ENCODE measurements at places on chromosomes 13 and 19.

- H3K4me3 ChIP-seq, result peak overlapping the region; percentile 88
- no peak for DNase-seq
- no peaks in the 10 kb centered on the region for H3K36me3 ChIP-seq
Measured at GRCh38 chr19:2820112-2820702, 539 bp downstream of the ZNF554 start.

GRCh38 chr13:60836821-60837220, 439.8 kb downstream of the TDRD3 start:
- H3K36me3 ChIP-seq, result no peaks in the 10 kb centered on the region
- no peak overlapping the region for H3K27ac ChIP-seq
- DNase-seq, result no peak
- H3K27me3 ChIP-seq, result no peaks in the 10 kb centered on the region

DNA sequence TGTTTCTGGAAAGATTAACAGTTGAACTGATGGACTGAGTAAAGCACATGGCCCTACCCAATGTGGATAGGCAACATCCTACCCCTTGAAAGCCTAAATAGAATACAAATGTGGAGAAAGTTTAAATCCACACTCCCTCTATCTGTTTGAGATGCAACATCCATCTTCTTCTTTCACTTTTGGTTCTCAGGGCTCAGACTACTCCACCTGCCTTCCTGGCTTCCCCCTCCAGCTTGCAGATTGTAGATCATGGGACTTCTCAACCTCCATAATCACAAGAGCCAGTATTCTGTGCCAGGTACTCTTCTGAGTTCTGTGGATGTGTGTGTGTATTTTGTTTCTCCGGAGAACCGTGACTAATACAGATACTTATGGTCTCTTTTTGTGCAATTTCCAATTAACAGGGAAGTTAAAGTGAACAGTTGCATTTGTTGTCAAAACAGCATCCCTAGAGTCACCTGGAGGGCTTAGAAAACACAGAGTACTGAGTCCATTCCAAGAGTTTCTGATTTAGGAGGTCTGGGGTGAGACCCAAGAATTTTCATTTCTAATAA, 590.3 kb upstream of the MIR17HG start:
- no peak for DNase-seq
- no peaks in the 10 kb centered on the region for H3K27me3 ChIP-seq

DNA sequence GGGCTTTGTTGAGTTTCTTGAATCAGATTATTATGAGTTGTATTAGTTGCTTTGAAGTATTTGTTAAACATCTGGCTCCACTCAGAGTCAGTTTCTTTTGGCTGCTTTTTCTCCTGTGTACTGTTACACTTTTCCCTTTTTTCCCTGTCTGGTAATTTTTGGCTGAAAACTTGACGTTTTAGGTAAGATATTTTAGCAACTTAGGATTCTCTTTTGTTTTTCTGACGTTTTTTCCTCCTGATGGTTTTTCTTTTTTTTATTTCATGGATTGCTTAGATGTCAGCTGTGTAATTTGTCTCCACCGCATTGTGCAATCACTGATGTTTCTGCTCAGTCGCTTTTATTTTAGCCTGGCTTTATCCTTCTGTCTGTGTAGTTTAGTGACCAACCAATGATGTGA, 20.7 kb downstream of the RFC3 start:
- no peaks in the 10 kb centered on the region for H3K27me3 ChIP-seq
- no peak overlapping the region for H3K4me3 ChIP-seq
- peaks cover 53% of the 10 kb centered on the region for H3K36me3 ChIP-seq

DNA sequence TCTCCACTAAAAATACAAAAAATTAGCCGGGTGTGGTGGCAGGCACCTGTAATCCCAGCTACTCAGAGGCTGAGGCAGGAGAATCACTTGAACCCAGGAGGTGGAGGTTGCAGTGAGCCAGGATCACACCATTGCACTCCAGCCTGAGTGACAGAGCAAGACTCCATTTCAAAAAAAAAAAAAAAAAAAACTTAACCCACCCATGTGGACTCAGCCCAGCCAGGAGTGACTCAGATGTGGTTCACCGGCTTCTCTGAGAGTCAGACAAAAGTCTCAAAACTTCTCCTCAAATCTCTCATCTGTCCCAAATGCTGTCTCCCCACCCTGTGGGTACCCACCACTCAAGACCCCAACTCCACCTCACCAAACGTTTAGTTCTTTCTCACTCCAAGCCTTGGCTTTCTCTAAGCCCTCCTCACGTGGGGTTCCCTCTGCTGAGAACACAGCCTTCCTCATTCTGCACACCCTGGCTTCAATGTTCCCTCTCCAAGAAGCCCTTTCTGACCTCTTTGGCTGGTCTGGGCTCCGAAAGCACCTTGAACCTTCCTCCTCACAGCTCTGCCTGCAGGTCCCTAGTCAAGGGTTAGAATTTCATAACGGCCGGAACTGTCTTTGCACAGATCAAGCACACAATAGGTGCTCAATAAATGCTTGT, 11.1 kb upstream of the RAB3A start:
- H3K27me3 ChIP-seq, result peaks cover 5% of the 10 kb centered on the region
- peaks cover 2% of the 10 kb centered on the region for H3K36me3 ChIP-seq
- no peaks in the 10 kb centered on the region for H3K4me1 ChIP-seq
- no peak overlapping the region for H3K27ac ChIP-seq
- no peak for DNase-seq
- H3K4me3 ChIP-seq, result no peak overlapping the region

GRCh38 chr19:8630796-8631424, 477 bp downstream of the NFILZ start:
- H3K36me3 ChIP-seq, result no peaks in the 10 kb centered on the region
- H3K4me1 ChIP-seq, result no peaks in the 10 kb centered on the region
- no peak for DNase-seq
- H3K27me3 ChIP-seq, result no peaks in the 10 kb centered on the region
- H3K4me3 ChIP-seq, result no peak overlapping the region

DNA sequence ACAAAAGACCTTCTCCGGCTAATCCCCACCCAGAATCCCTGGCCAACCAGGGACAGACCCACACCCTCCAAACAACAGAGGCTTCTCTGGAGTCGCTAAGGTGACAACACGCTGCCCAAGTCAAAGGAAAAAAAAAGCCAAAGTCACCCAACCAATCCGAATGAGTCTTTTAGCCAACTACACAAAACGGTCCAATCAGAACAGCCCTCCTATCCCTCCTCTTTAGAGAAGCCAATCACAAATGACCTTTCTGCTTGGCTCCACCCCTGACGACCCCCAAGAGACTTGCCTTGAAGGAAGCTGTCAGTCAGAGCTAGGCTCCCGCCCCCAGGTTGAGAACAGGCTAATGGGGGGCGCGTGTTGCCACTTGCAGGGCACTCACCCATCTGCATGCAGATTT, 6.6 kb upstream of the FBXW9 start:
- DNase-seq, result no peak
- H3K27ac ChIP-seq, result no peak overlapping the region
- peaks cover 4% of the 10 kb centered on the region for H3K4me1 ChIP-seq
- H3K27me3 ChIP-seq, result no peaks in the 10 kb centered on the region

DNA sequence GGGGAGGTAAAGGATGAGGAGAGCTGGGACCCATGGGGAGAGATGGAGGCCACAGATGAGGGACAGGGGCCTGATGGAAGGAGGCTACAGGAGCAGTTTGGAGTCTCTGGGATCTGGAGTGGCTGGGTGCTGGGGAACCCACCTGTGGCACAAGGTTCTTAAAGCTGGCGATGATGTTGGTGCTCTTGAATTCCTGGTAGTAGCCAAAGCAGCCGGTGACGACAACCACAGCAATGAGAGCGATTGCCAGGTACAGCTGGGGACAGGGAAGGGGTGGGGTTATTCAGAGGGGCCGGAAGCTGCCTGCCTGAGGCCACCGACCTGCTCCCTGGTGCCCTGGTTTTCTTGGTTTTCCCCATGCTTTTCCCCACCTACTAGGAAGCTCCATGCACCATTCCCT, 2.8 kb downstream of the ATP4A start:
- H3K27me3 ChIP-seq, result peaks cover 63% of the 10 kb centered on the region
- H3K27ac ChIP-seq, result no peak overlapping the region
- no peaks in the 10 kb centered on the region for H3K36me3 ChIP-seq
- DNase-seq, result no peak
- H3K4me3 ChIP-seq, result no peak overlapping the region

- no peak overlapping the region for H3K4me3 ChIP-seq
- H3K4me1 ChIP-seq, result peaks cover 75% of the 10 kb centered on the region
- H3K27me3 ChIP-seq, result no peaks in the 10 kb centered on the region
- peaks cover 15% of the 10 kb centered on the region for H3K36me3 ChIP-seq
- no peak for DNase-seq
Measured at GRCh38 chr13:97275776-97276501, 53.8 kb downstream of the MBNL2 start.

DNA sequence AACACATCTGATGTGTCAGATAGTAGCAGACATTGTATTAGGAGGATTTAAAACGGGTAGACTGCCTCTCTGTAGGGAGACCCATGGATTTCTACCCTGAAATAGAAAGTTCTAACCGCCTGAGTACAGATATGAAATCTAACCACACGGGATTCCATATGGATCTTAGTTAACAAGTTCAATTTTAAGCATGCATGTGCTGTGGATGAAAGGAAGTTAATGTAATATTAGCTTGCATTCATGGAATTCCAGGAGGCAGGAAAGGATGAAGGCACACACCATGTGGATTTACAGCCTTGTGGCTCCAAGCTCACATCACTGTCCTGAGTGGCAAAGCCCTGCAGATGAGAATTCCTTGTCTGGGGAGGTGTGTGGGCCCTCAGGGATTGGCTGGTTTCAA, 120.6 kb upstream of the IRS2 start:
- no peak for DNase-seq
- no peak overlapping the region for H3K4me3 ChIP-seq
- no peaks in the 10 kb centered on the region for H3K4me1 ChIP-seq
- H3K36me3 ChIP-seq, result no peaks in the 10 kb centered on the region

DNA sequence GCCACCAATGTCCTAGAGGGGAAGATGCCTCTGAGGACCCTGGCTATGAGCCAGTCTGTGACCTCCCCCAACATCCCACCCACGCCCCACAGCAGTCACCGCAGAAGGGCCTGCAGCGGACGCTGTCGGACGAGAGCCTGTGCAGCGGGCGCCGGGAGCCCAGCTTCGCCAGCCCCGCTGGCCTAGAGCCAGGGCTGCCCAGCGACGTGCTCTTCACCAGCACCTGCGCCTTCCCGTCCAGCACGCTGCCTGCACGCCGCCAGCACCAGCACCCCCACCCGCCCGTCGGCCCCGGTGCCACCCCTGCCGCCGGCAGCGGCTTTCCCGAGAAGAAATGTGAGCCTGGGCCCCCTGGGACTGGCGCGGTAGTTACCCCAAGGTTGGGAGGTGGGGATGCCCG, 30.6 kb downstream of the DPF1 start:
- DNase-seq, result no peak
- no peak overlapping the region for H3K27ac ChIP-seq
- no peak overlapping the region for H3K4me3 ChIP-seq
- H3K36me3 ChIP-seq, result peaks cover 20% of the 10 kb centered on the region

DNA sequence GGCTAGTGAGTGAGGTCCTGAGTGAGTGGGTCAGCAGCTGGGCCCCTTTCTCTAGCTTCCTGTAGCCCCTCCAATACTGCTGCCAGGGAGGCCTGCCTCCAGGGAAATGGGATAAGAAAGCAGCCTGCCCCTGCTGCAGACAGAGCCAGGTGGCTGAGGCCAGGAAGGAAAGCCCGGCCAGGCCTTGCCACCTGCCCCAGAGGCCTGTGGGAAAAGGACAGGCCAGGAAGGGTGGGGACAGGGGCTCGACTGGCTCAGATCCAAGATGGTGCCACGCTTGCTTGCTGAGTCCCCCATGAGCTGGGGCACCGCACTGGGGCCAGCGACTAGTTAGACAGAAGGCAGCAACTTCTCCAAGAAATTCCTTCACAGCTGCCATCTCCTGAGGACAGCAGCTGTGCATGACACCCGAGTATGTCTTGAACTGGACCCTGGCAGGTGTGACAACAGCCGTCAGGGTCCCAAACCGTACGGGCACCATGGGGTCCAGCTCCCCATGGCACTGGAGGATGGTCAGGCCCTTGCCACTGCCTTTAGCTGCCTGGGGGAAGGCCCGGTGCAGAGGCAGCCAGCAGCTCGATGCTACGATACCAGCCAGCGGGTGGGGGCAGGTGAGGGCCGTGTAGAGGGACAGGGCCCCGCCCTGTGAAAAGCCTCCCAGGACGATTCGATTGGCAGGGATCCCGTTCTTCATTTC, 5.1 kb upstream of the PRR36 start:
- no peak overlapping the region for H3K4me3 ChIP-seq
- DNase-seq, result no peak
- no peaks in the 10 kb centered on the region for H3K27me3 ChIP-seq
- no peaks in the 10 kb centered on the region for H3K36me3 ChIP-seq
- peaks cover 11% of the 10 kb centered on the region for H3K4me1 ChIP-seq

DNA sequence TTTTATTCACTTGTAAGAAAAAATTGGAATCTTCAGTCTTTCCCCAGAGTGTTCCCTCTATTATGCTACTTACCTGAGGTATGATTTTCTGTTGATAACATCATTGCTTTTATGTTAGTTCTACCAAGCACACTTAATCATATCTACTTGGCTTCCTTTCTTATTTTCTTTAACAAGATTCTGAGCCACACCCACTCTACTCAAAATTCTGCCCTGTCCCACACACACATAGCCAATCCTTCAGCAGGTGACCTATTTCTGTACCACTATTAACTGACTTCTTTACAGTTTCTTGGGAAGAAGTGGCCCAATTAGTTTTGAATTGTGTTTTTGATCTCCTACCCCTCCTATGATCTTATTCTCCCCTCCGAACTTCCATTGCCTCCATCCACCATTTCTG, 215.7 kb downstream of the PCDH9 start:
- no peaks in the 10 kb centered on the region for H3K36me3 ChIP-seq
- H3K4me1 ChIP-seq, result no peaks in the 10 kb centered on the region
- DNase-seq, result no peak
- no peak overlapping the region for H3K27ac ChIP-seq
- H3K27me3 ChIP-seq, result no peaks in the 10 kb centered on the region

- H3K36me3 ChIP-seq, result no peaks in the 10 kb centered on the region
- peak overlapping the region; percentile 86 for H3K27ac ChIP-seq
- no peak for DNase-seq
- H3K27me3 ChIP-seq, result no peaks in the 10 kb centered on the region
- peaks cover 98% of the 10 kb centered on the region for H3K4me1 ChIP-seq
- peak overlapping the region; percentile 32 for H3K4me3 ChIP-seq
Measured at GRCh38 chr19:15279326-15279904, 47.2 kb upstream of the EPHX3 start.

DNA sequence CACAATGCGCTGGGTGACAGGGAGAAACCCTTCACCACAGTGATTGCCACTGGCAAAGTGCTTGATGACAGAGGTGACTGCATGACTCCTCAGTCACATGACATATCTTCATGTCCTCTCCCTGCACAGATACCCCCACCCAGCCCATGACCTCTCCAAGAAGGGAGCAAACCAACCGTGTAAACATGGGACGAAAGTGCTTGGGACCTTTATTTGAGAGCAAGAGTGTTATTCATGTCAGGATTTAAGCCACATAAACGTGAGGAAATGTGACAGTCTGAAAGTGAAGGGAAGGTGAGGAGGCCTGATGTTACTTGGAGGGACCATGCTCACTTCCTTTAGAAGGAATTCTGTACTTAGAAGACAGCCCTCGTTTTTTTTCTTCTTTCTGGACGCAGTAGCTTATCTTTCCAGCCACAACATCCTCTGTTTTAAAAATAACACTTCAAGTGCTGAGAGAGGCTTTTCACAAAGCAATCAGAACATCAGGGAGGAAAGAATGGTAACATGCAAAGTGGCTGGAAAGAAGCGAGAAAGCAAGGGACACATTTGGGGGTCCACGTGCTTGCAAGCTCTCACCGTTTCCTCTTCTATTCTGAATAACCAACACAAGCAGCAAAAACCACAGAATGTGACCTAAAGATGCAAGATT, 35.6 kb downstream of the EPS15L1 start:
- no peak for DNase-seq
- no peak overlapping the region for H3K4me3 ChIP-seq
- H3K36me3 ChIP-seq, result no peaks in the 10 kb centered on the region
- H3K4me1 ChIP-seq, result peaks cover 1% of the 10 kb centered on the region

Data from naive thymus-derived CD8-positive, alpha-beta T cell (primary cell).